Occipital lobe (tissue), 3 donors: ENCODE measurements at places on chromosomes 7 and 10. TPM values are rescaled to one million over a fixed set of nuclear protein-coding genes. Genes with fewer than 3 reads are reported as not detected.

GRCh38 chr7:2248984-2249694 is 7.1 kb downstream of the NUDT1 start:
- DNase-seq, result no peak

DNA sequence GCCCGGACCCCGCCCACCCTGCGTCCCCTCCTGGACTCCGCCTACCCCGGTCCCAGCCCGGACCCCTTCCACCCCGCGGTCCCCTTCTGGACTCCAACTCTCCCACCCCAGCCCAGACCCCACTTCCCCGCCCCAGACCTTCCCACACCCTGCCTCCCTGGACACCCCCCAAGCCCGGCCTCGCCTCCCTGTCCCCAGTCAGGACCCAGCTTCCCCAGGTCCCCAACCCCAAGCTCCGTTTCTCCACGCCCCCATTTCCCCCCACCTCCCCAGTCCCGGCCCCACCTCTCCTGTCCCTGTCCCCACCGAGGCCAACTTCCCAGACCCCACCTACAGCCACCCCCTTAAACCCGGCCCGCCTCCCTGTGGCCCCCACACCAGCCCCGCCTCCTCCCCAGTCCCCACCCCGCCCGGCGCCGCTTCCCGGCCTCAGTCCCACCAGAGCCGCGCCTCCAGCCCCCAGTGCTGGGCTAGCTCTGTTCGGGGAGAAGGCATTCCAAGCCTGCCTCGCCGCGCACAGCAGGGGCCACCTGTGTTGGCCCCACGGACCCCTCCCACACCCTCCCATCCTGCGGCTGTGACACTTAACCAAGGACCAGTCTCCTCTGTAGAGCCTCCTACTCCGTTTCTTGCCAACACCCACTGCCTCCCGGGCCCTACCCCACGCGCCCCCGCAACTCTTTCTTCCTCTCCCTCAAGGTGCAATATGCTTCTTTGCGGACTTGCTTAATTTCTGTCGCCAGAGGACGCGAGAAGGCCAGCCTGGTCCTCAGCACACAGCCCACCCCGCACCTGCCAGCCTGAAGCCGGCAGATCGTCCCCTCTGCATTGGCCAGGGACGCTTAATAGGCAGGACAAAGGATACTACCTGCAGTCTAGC is 736 bp upstream of the ITIH5 start:
- DNase-seq, result no peak

Gene CUZD1
- total RNA-seq, result 0.31 TPM

Gene CPXM2
- total RNA-seq, result 0.16 TPM

DNA sequence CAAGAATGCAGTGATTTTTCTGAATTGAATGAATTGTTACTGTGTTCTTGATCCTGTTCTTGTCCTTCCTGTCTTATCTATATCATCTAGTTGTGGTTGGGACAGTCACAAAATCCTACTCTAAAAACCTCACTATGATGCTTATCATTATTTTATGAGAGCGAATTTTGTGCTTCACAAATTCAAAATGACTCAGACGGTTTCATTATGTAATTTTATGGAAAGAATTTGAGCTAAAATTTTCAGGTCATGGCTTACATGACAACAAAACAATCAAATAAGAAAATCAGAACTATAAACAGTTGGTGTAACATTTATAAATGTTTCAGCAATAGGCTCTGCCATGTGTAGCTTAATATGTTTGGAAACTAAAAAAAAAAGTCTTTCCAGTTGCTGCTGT is 6.9 kb downstream of the PRKAR2B start:
- DNase-seq, result no peak

Gene SUGCT
- 3.9 TPM for total RNA-seq

DNA sequence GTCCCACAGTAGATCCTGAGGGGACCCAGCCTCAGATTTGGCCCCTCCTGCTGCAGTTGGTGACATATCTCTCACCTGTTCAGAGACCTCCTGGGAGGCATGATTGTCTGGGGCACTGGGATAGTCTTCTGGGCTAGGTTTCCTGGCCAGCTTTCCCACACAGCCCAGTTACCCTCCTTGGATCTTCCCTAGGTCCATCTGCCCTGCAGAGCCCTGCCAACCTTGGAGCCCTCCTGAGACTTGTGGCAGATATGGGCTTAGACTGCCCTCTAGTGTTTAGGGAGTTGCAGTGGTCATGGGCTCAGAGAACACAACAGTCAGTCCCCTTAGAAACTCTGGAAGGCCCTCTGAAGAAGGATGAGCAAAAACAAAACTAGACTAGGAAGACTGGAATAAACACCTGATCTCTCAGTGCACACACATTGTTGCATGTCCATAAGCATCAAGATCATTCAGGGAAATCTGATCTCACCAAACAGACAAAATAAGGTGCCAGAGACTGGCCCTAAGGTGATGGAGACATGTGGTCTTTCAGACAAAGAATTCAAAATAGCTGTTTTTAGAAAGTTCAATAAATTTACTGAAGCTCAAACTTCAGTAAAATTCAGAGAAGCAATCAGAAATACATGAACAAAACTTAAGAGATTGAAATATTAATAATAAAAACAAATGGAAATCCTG is 324.6 kb downstream of the ATRNL1 start:
- DNase-seq, result no peak

- DNase-seq, result no peak
These were observed 118.5 kb downstream of the ARL4A start for GRCh38 chr7:12805957-12806356.

GRCh38 chr10:78865931-78866717 is 202.6 kb upstream of the ZMIZ1 start:
- no peak for DNase-seq

DNA sequence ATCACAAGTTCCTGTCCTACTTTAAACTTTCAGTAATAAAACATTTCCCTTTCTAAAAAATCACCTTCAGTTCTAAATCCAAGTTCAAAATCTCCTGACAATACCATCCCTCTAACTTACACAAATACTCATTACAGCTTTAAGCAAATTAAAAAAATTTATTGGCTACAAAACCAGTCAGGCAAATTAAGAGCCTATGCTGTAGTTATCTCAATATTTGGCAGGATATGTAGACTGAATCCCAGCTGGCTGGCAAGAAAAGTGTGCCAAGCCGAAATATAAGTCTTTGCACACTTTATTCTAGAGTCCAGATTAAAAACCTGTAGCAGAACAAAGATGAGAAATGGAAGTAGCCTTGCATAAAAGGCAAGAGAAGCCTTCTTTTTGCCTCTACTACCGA is 9.5 kb downstream of the WAPL start:
- DNase-seq, result no peak

GRCh38 chr10:77784856-77785255 is 141.7 kb downstream of the DLG5 start:
- no peak for DNase-seq

GRCh38 chr7:158976468-158976848 is 120.1 kb downstream of the DYNC2I1 start:
- no peak for DNase-seq

DNA sequence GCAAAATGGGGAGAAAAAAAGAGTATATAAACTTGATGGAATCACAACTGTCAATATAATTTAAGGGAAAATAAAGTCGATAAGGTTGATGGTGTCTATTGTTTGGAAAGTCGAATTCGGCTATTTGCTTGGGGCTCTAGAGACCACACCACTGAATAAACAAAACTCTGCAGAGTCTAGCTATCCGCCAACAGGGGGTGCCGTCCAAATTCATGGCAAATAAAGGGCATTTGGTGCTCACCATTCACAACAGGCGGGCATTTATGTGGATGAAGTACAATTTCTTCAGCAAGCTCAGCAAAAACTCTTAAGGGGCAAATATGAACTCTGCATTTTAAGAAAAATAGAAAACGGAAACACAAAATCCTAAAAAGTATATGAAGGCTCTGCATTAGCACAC is 23.3 kb downstream of the CD36 start:
- DNase-seq, result no peak

Gene WDR86
- total RNA-seq, result 50.2 TPM

Gene ADIRF
- not detected for total RNA-seq

DNA sequence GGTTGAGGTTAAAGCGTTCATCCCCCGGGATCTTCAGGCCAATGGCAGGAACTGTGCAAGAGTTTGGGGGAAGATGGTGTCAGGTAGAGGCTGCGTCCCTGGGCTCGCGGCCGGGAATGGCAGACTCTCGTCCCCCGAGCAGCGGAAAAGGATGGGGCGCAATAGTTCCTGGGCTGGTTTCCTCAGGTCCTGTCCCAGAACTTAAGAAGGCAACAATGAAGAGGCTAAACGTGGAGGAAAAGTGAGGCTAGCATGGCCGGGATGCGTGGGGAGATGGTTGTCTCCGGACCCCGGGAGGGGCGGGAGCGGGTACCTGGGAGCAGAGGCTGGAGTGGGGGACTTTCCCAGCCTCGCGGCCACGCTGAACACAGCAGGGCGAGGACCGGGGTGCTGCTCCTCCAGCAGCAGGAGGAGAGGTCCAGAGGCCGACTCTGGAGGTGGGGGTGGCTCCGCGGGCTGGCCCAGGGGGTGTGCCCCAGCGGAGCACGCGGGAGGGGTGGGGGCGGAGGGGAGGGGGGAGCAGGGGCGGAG is 882 bp downstream of the IRF5 start:
- no peak for DNase-seq

DNA sequence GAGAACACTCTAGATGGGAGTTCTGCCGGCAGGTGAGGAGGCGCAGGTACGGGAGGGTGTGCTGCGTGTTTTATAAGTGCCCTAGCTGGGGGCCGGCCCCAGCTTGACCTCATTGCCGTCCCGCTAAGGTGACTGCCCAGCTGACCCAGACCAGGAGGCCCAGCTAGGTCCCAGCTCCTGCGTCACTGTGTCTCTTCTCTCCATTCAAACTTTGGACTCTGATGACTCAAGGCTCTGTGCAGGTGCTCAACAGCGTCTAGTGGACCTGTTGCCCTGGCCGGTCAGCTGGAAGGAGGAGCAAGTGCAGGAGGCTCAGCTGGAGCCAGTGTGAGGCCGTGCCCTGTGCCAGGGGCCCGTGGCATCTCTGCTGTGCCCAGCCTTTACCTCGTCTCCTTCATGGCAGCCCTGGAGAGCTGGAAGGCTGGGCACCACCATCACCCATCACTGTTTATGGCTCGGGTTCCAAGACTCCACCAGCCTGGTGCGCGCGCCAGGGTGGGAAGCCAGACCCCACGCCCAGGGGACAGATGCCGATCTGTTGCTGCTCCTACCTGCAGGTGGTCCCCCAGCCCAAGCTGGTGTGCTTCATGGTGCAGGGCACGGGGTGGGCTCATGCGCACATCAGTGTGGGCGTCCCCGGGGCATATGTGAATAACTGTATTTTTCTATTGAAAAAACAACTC is 14.6 kb downstream of the LHPP start:
- DNase-seq, result no peak

Gene PKD2L1
- 0.62 TPM for total RNA-seq

DNA sequence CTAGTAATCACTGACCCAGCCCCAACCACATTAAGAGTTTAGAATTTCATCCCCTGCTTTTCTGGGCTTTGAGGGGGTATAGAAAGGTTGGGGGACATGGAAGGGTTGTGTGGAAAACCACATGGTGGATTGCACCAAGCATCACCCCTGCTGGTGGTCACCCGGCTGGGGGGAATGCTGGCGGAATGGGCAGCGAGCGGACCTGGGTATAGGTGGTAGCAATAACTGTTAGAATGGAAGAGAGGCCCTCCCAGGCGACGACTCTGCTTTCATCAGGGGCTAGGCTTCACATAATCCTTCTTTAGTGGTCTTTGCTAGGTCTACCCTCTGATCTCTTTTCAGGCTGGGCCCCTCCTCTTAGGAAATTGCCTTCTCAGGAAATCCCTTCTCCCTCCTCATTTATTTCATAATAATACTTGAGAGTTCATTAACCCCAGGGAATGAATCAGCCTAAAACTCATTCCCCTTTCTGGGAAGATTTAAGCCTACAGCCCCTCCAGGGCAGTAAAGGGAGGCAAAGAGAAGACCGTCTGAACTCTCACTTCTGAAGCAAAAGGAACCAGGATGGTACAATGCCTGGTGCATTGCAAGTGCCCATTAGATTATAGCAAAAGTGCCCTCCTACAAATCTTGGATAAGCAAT is 90.7 kb upstream of the LEP start:
- DNase-seq, result no peak

DNA sequence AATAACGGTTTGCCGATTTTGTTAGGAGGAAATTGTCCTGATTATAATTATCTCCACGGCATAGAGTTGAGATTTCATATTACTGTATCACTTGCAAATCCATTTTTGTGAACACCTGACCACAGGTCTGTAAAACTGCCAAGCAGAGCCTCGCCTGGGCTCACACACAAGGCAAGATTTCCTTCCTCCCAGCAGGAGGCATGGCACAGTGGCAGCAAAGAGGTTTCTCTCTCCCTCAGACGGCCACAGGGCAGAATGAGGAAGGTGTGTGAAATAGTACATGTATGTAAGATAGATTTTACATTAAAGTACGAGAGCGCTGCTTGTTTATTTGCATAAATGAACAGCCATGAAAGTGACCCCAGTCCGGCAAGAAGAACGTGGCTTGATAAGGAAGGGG is 130.1 kb downstream of the CELF2 start:
- DNase-seq, result no peak

Gene LIPK
- total RNA-seq, result not detected

Gene ANTXRL
- not detected for total RNA-seq

Gene CPVL
- 69.9 TPM for total RNA-seq

Gene METTL27
- total RNA-seq, result 0.78 TPM

DNA sequence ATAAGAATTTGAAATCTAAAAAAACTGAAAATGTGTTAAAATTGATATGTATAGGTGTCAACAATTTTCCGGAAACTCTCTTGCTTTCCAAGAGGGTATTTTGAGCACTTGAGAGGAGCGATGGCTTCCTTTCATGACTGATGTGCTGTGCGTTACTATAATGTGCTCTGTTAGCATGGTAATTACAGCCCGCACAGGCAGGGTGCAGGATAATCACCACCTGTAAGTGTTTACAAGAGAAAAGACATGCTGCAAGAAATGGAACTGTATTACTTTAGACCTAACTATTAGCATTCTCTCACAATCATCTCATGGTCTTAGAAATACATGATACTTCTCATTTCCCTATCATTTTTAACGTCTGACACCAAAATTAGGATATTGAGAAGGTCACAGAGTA is 92.4 kb upstream of the ADARB2 start:
- no peak for DNase-seq

DNA sequence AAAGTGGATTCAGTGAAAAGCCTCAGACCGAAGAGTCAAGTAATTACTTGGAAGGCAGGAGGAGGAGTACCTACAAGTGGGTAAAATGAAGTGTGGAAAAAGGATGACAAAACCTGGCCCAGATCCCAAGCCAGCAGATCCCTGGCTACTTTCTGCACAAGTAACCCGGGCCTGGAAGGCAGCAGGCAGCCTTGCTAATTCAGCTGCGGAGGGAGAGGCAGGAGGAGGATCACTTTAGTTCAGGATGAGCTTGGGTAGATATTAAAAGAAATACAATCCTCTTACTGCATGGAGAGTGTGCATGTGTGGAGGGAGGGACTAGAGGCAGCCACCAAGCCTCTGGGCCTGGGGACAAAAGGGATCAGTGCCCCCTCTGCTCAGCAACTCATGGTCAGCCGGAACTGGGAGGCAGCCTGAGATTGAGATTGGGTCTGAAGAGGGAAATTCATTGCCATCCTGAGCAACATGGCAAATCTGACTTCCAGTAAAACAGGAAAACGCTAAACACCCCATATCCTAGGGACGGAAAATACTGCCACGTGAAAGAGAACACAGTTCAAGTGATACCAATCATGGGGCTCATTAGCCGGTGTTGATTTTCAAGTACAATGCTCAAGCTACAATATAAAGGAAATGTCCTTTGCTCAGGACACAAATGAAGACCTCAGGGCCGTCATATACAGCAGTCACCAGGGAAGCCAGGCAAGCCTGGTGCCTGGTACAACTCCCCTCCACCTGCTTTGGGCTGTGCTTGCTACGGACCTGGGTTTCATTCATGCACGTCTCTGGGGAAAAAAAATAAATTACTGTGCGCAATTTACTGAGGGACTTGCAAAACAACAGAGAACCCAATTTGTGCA is 1.3 kb downstream of the AMPH start:
- DNase-seq, result peak; percentile 6

- no peak for DNase-seq
These were observed 808.1 kb downstream of the GRID1 start for GRCh38 chr10:85558533-85558932.
